ENCODE measurements at places on chromosomes 6 and 20.

DNA sequence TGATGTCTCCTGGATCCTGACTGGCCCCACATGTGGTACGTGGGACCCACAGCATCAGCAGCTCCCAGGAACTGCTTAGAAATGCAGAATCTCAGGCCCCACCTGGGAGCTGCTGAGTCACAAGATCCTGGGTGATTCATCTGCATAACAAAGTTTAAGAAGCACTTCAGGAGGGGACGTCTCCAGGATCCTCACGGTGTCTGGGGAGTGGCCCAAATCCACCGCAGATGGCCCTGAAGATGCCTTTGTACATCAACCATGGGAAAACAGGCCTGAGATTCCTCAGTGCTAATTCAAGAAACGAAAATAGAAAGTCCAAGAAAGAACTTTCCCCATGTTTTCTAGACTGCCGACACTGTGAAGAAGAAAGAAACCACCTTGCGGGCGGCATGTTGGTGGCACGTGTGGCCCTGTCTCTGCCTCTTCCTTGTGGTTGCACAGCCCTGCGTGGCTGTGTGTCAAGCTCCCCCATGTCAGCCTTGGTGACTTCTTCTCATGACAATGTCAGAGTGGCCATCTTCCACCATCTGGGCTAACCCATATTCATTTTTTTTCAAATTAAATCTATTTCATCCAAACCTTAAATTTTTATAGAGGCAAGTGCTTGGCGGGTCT, 26.1 kb downstream of the RRBP1 start:
- DNase-seq: no peak

- DNase-seq: no peak
These were observed 67.4 kb upstream of the BMP2 start for GRCh38 chr20:6699921-6700562.

- no peak for DNase-seq
These were observed 111.0 kb downstream of the PFDN4 start for GRCh38 chr20:54318892-54319291.

GRCh38 chr6:6328451-6328850, 8.0 kb upstream of the F13A1 start:
- no peak for DNase-seq

GRCh38 chr6:31446481-31446880, 43.1 kb downstream of the MICA start:
- no peak for DNase-seq

GRCh38 chr6:13066050-13066449, 262.3 kb downstream of the TBC1D7 start:
- no peak for DNase-seq

GRCh38 chr6:46296586-46296985, 125.8 kb upstream of the ENPP5 start:
- no peak for DNase-seq

GRCh38 chr6:99589290-99589672, 17.4 kb upstream of the PRDM13 start:
- no peak for DNase-seq

DNA sequence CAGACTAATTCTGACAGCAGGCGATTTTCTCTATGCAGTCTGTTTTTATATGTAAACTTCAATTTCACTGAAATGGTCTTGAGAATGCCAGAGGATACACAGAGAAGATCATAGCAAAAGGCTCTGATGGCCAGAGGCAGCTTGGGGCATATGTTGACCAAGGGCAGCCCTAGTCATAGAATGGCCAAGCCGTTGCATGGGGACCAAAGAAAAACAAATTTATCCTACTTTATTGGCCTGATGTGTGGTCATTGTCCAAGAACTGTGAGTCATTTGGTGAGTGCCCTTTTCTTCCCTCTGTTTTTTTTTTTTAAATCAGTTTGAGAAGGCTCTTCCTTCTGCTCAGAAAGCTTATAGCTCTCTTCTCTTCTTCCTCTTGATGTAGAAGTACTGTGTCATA, 5.8 kb downstream of the HDGFL1 start:
- no peak for DNase-seq

DNA sequence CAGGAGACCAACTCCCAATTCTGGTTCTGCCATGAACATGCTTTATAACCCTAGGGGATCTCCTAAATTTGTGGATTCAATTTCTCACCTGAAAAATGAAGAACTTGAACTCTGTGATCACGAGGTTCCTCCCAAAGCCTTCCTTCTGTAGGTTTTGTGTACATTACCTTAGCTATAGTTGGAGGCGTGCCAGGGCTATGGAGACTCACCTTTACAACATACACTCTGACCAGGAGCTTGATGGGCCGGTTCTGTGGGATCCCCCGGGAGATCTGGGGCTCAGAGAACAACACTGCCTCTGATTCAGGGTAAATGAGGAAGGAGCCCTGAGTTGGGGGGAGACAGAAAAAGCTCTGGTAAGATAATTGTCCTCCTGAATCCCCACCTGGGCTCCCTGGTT, 34.1 kb downstream of the ERGIC3 start:
- no peak for DNase-seq

DNA sequence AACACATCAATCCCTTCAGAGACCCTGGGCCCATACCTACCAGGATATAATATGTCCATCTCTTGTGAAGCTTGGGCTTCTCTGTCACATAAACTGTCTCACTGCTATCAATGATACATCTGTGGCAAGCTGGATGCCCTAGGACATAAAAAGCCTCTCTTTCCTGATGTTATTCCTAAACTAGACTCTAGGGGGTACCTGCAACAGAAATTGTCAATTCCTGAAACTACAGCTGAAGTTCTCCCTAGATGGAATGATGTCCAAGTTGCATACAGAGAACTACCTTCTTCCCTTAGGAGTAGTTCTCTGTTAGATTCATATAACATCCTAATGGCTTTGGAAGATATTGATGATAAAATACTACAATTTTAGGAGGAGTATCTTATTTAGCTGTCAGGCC, 35.8 kb downstream of the TBX18 start:
- peak; percentile 5 for DNase-seq

GRCh38 chr20:42399802-42400201, 781.6 kb upstream of the CHD6 start:
- DNase-seq: no peak

GRCh38 chr20:37297066-37297736, 7.7 kb downstream of the MANBAL start:
- DNase-seq: no peak

DNA sequence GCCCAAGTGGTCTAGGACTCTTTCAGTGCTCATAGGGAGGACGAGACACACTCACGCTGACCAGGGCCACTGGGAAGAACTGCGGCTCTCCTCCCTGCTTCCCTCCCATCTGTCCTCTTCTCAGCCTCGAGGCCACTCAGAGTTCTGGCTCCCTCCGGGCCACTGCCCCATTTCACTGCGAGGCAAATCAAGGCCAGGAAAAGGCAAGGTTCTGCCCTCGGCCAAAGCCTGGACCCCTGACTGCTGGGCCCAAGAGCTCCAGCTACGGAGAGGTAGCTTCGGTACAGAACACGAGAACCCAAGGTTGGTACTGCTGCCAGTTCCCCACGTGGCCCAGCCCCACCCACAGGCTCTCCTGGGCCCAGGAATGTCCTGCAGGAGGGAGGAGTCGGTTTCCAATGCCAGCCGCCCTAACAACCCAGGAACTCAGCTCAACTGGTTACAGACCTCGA, 14.7 kb downstream of the PI16 start:
- DNase-seq: no peak

DNA sequence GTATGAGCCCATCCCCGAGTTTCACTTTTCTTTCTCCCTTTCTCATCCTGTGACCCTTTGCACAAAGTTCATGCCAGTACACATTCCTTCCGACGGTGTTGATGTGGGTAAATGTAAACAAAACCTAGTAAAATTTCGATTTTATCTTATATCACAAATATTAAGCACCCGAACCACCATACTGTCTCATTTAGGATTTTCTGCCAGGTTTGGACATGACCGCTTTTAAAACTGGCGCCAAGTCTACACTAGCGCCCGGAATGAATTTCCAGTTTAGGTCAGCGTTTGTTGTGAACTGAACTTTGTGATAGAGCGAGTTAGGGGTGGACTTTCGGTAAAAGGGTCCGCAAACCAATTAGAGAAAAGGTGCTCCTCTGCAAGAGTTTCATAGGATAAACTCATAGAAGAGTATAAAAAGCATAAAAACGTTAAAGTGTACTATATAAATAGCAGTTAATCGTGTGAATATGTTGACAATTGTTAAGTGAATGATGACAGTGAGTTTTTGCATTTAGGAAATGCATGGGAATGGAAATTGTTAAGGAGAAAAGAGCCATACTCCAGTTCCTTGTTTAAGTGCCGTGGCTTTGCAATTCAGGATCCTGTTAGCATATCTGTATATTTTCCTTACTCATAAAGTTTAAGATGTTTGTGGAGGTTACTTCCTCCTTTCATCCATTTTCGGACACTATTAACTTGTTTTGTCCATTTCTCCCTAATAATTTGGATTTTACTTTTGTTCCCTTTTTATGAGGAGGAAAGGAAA, 937 bp downstream of the AKAP7 start:
- DNase-seq: no peak

GRCh38 chr6:145839653-145840052, 25.1 kb upstream of the FBXO30 start:
- DNase-seq: no peak

DNA sequence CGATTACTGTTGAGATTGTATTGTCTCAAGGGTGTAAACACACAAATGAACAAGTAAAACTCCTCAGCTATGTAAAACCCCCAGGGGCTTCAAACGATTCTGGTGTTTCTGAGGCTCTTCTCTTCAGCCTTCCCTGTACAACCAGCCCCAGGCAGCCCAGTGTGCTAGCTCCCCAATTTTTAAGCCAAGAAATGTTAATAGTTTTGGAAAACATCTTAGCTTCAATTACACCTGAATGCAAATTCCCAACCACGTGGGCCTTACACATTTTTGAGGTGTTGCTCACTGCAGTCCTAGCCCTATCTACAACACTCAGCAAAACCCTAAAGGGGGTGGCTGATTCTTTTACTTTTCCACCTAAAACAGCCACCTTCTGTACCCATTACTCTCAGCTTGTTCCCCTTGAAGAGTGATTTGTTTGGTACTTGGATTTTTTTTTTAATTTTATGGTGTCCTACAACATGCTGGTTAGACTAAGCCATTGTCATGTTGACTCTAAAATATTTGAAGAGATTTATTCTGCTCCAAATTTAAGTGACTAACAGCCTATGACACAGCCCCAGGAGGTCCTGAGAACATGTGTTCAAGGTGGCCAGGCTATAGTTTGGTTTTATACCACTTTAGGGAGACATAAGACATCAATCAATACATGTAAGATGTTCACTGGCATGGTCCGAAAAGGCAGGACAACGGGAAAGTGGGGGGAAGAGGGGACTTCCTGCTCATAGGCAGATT, 48.7 kb downstream of the ADAT2 start:
- no peak for DNase-seq

- no peak for DNase-seq
These were observed 109.3 kb downstream of the IBTK start for GRCh38 chr6:82138075-82138791.

DNA sequence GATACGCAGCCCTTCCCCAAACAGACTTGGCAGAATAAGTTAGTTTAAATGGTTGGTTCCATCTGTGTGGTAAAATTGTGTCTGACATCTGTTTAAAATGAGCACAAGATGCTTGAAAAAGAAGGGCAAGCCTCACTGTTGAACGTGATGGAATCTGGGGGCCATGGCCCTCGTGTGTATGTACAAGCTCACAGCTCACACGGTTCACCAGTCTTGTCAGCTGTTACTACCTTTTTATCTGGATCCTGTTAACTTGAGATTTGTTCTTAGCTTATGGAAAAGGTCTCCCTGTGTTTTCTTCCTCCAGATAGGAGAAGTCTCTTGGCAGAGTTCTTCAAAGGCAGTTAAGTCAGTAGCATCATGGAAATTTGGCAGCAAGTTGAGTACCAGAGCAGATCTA, 270.6 kb downstream of the KHDC1L start:
- no peak for DNase-seq

DNA sequence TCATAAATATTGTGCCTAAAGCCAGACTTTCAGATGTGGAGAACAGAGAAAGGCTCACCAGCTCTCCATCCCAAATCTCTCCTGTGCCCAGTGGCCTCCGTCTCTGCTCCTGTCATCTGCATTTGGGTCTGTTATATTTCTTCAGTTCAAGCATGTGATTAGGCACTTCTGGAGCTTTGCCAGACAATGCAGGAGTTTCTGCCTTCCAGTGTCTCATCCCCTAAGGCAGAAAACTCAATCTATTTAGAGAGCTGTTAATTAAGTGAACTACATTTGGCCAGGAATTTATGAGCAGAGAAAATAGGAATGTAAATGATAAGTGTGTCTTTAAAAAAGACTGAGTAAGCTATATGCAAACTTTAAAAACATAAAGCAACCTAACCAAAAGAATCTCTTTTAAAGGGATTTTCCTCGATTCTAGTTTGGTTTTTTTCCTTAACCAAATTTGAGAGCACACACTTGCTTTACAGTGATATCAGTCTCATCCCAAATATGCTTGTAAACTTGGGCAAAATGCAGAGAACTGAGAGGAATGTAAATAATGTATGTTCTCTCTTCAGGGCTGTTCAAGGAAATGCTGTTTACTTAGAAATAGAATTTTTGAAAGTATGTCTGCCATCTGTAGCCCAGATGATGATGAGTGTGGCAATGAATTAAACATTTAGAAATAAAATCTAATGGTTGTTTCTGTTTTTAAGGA, 113.9 kb downstream of the ELOVL4 start:
- peak; percentile 10 for DNase-seq

DNA sequence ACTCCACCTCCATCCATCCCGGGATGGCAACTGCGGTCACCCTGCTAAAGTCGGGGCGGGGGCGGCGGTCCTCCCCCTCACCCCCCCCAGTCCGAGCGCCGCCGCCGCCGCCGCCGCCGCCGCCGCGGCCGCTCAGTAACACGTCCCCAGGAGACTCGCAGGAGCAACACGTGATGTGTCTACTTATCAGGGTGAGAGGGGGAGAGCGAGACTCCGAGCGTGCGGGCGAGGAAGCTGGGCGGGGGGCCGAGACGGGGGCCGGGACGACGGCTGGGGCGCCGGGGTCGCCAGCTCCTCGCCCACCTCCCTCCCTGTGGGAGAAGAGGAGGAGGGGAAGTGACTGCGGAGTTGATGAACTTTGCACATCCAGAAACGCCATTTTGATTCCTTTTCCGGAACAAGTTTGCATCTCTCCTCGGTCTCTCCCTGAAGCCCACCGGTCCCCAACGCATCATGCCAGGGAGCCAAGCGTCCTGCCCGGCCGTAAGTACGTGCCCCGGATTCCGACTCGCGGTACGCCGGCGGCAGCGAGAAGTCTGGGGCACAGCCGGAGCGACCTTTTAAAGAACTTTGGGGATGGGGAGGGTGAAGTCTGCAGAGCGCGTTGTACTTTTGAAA, at the start of gene RREB1:
Gene RREB1 (plus strand): TSS at position 384 of the 618 bp plus-strand sequence. CDS start 73,951 bp downstream, outside the sequence.
- DNase-seq: peak; percentile 60
